Activated CD4-positive, alpha-beta T cell treated with anti-CD3 and anti-CD28 coated beads, Interleukin-2, Interleukin-6, amounts not matched to agents 100 ng/mL and 50 ng/mL, durations not matched to agents 16 hours and 8 hours (primary cell): ENCODE measurements at places on chromosomes 12 and 14.
A peak's percentile ranks its signal among the peaks of the same experiment; 100 is the strongest.

DNA sequence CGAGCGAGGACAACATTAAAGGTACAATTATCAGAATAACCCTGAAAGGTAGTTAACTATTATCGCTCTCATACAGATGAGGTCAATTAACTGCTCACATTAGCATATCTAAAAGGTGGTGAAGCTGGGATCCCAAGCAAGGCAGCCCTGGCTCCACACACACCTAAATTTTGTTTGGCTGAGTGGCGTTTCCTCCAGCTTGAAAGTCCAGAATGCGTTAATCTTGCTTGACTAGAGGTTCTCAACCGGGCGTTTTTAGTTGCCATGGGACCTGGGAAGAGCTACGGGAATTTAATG, 531 bp downstream of the DLGAP5 start:
- DNase-seq, result peak; percentile 30

DNA sequence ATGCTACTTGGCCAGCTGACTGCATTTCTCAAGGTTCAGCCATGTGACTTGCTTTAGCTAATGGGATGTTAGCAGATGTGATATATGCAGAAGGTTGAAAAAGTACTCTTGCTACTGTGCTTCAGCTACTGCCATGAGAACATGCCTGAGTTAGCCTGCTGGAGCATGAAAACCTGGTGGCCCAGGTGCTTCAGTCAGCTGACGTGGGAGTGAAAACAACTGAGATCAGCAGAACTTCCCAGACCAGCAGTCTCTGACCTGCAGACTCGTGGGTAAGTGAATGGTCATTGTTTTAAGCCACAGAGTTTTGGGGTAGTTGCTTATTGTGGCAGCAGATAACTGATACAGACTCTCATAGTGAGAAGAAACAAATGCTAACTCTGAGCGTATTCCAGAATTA, 118.6 kb upstream of the GRIN2B start:
- no peak for DNase-seq

GRCh38 chr12:99450036-99450630, 197.4 kb upstream of the GARIN6 start:
- DNase-seq, result no peak

- no peak for DNase-seq
Measured at GRCh38 chr14:44700184-44700583, 193.1 kb upstream of the FSCB start.

DNA sequence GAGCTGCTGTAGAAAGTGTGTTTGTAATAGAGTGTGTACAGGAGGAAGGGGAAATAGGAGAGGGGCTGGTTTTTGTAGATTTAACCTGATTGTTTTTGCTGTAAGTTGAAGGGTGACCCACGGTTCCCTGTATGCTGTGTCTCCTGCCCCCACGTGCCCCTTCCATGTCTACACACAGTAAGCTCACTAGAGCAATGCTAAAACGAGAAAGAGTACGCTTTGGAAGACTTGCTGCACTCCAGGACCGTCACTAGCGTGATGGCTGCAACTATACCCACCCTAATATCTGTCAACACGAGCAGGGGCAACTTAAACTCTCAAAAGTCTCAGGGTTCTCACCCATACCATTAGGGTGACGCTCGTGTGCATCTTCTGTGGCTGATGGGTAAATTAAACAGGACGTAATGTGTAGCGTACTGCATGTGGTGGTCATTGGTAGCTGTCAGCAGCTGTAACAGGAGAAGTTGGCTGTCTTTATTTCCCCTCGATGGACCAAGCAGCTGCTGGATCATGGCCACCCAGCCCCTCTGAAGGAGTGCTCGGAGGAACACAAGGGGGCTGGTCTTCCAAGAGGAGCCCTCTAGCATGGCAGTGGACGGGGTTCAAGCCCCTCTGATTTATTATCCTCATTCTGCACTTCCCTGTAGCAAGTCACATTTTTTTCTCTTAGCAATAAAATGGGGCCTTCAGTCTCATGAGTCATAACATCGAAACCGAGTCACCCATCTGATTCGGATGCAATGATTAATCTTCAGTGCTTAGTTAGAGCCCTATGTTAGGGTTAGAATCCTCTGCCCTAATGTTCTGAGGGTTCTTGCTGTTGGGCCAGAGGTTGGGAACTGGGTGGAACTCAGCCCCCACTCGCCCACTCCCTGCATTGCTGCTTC, 14.0 kb downstream of the CCND2 start:
- DNase-seq, result peak; percentile 63

- DNase-seq, result no peak
Measured at GRCh38 chr12:66676241-66676640, 2.6 kb downstream of the GRIP1 start.

DNA sequence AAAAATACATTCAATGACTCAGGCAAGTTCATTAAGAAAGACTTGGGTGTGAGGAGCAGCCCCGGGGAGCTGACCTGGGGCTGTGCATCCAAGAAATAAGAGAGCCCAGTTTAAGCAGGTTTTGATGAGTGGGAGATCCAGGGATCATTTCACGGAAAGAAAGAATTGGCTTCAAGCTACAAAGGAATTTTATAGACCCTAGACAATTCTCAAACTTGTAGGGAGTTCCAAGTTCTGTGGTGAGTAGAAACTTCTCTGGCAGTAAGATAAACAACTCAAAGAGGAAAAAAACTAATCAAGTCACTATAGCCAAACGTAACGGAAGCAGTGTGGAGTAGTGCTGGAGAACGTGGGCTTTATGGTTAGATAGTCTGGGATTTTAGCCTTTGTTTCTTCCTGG, 175.7 kb upstream of the DDHD1 start:
- no peak for DNase-seq

DNA sequence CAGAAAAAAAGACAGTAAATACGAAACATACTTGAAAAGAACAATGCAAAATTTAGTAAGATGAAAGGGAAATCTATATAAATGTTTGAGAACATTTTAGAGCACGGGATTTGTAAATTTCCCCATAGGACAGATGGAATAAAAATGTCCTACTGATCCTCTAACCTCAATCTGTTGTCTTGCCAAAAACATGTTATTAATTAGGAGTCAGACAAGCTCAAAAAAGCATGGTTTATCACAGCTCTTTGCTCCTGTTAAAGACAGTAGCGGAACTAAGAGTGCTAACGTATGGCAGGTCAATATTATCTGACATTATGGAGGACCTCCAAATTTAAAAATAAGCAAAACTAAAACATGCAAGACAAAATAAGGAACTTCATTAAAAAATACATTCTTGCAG, 12.9 kb downstream of the GMFB start:
- no peak for DNase-seq

- no peak for DNase-seq
Measured at GRCh38 chr12:113748707-113749432, 217.3 kb downstream of the RBM19 start.

GRCh38 chr12:53201177-53201541, 5.9 kb downstream of the ITGB7 start:
- DNase-seq, result no peak

DNA sequence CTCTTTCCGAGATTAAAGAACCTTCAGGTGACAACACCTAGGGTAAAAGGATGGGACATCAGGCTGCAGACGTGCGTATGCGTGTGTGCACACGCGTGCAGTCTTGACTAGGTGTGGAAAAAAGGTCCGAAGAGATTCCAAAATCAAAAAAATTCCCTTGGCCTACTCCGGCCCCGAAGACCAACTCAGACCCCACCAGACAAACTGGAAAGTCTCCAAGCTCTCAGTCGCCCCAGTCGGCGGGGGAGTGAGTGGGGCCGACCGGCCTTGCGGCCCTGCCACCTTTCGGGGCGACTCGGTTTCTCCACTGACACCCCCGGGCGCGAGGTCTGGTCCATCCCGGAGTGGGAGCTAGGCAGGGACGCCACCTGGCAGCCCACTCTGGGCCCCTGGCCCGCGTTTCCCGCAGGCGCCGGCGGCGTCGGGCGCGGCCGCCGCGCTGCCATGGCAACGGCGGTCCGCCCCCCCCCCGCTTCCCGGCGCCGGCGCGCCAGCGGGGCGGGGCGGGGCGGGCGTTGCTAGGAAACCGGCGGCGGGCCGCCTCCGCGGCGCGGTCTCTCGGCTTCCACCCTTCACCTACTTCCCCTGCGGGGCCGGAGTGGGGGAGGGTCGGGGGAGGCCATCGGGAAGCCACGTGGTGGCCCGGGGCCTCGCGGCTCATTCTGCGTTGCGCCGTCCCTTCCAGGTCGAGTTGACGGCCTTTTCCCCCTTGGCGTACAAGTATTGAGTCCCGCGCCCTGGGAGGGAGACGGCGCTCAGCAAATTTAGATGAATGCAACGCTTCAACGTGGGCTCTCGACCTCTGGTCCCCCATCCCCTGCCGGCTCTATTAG, 253.1 kb downstream of the EFCAB11 start:
- DNase-seq, result peak; percentile 88

- DNase-seq, result peak; percentile 70
Measured at GRCh38 chr12:109518820-109519665, 41.6 kb downstream of the UBE3B start.

DNA sequence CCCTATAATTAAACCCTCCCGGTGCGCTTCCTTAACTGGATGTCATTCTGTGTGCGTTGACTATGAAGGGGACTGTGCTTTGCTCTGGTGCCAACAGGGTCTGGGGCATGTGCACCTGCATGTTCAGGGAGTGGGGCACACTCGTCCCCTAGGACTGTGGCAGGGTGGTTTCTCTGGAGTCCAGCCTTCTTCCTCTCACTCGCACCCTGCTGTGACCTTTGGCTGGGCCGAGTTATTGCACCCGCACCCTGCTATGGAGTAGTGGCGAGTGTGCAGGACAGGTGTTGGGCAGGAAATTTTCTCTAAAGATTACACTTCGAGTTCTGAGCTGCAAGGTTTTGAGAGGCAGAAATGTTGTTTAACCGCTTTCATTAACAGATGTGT, 138.9 kb downstream of the PLXNC1 start:
- DNase-seq, result no peak

GRCh38 chr12:9933958-9934357, 1.8 kb upstream of the CLEC2A start:
- DNase-seq, result no peak

GRCh38 chr14:100679707-100680438, 46.8 kb upstream of the DLK1 start:
- DNase-seq, result no peak

GRCh38 chr12:95298916-95299315, 81.3 kb downstream of the VEZT start:
- DNase-seq, result no peak

DNA sequence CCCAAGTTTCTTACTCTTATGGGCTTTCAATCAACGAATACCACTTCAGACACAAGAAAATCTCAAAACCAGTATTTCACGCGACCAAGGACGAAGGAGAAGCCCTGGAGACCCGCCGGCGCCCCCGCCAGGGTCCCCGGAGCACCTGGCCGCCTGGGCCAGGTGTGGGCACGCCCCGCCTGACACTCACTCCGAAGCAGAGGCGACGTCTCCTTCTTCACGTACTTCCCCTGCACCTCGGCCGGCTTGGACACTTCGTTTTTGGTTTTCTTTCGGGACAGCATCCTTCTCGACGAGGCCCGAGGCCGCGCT, 466 bp downstream of the SAV1 start:
- DNase-seq, result peak; percentile 36

DNA sequence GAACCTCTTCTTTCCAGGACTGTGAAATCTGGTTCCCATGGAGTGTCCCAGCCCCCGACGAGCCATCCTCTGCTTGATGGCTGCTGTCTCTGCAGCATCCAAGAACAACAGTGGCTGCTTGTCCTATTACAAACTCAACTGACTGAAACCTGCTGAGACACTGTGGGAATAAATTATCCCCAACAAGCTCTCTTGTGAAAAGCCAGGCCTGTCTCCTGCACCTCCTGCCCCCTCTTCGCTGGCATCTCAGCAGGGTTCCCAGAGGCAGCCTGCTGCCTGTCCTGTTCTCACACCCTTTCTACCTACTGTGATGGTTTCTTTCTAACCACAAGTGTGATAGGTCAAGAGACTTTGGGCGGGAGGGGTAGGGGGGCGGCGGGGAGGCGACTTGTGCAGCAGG, 180.2 kb downstream of the TSPAN9 start:
- no peak for DNase-seq

- peak; percentile 65 for DNase-seq
Measured at GRCh38 chr12:109110988-109111495, 5.3 kb upstream of the ACACB start.

DNA sequence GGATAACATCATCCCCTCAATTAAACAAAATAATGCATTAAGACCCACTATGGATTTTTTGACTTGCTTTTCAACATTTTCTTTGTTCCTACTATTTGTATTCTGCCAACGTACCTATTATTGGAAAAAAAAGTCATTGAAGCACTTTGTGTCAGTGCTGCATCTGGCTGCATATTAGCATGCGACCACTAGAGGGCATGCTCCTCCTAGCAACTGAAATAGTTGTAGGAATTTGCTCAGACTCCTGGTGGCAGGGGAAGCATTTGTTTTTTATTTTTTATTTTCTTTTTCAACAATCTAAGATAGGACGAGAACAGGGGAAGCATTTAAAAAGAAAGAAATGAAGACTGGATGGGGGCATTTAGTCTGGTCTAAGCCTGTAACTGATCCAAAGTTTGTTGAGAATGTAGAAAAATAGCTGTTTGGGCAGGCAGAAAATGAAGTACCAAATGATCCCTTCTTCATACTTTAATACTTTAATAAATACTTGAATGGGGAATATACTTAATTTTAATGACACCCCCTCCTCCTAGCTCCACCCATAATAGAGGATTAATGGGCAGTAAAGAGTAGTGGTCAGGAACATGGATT, 14.5 kb upstream of the CLEC4A start:
- DNase-seq, result peak; percentile 83

- no peak for DNase-seq
Measured at GRCh38 chr14:34014936-34015335, 64.1 kb upstream of the EGLN3 start.

- DNase-seq, result no peak
Measured at GRCh38 chr14:25118671-25119070, 68.7 kb upstream of the STXBP6 start.

GRCh38 chr14:91273885-91274273, 29.4 kb upstream of the GPR68 start:
- no peak for DNase-seq

- DNase-seq, result no peak
Measured at GRCh38 chr12:43147878-43148277, 404.1 kb downstream of the ADAMTS20 start.

- DNase-seq, result no peak
Measured at GRCh38 chr12:27193106-27193505, 51.0 kb upstream of the STK38L start.

DNA sequence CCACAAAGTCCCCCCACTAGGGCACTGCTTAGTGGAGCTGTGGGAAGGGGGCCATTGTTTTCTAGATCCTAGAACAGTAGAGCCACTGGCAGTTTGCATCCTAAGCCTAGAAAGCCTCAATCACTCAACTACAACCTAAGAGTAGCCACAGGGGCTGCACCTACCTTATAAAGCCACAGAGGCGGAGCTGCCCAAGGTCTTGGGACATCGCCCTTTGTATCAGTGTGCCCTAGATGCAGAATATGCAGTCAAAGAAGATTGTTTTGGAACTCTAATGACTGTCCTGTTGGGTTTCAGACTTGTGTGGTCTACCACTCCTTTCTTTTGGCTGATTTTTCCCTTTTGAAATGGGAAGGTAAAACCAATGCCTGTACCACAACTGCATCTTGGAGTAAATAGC, 59.5 kb downstream of the ATP2B1 start:
- no peak for DNase-seq

GRCh38 chr12:83470749-83471148, 784.0 kb downstream of the TMTC2 start:
- DNase-seq, result no peak

- no peak for DNase-seq
Measured at GRCh38 chr12:3419558-3419957, 71.4 kb upstream of the PRMT8 start.
